ENCODE measurements at places on chromosomes 1 and 21.

- no peak for DNase-seq
These were observed 37.3 kb upstream of the KHDRBS1 start for GRCh38 chr1:31976401-31976800.

- DNase-seq, result no peak
These were observed 97.3 kb upstream of the BEND5 start for GRCh38 chr1:48873944-48874343.

DNA sequence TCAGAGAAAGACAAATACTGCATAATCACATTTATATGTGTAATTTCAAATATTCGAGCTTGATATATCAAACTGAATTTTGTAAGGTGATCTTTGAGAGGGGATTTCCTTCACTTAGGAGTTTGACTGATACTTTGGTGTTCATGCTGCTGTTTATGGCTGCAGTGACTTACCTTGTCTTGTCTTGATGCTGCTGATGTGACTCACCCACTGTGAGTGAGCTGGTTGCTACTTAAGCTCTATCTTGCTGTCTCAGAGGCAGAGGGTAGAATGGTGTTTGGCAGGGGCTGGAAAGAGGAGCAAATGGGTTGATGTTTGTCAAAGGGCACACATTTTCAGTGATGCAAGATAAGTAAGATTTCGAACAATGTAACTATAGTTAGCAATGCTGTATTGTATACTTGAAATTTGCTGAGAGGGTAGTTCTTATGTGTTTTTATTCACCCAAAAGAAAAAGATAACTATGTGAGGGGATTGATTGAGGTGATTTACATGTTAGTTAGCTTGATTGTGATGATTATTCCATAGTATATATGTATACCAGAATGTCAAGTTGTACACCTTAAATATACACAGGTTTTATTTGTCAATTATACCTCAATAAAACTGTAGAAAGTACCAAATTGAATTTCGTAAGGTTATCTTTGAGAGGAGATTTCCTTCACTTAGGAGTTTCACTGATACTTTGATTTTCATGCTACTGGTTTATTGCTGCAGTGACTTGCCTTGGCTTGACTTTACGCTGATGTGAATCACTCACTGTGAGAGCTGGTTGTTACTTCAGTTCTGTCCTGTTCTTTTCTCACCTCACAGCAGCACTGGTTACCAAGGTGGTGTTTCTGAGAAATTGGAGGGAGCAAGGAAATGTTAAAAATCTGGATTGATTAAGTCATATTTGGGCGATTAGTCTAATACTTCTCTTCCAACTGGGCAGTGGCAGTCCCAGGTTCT, 94.5 kb upstream of the SLC5A9 start:
- no peak for DNase-seq

DNA sequence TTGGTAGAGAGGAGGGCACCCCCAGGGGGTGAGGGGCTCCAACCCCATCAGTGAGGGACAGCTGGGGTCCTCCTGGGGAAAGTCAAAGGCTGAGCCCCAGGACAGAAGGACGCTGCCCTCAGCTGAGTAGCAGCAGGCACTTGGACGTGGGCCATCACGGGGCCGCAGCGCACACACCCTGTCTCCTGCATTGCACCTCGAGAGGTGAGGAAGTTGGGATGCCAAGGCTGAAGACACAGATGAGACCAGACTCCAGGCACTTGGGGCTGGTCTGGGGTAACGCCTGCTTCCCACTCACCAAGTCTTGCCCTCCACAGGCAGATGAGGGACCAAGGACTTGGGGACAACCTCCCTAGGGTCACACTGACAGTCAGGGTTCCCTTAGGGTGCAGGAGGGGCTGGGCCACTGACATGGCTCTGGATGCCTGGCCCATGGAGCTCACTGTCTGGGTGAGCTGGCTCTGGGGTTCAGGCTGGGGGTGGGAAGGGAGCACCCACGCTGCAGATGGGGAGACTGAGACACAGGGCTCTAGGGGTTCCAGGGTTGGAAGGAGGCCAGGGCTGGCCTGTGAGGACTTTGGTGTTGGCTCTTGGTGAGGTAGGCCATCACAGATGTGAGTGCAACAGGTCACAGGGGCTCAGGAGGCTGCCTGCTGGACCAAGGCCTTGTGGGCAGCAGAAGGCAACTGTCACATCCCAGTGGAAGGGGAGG, 16.6 kb upstream of the ZNF678 start:
- DNase-seq, result no peak

DNA sequence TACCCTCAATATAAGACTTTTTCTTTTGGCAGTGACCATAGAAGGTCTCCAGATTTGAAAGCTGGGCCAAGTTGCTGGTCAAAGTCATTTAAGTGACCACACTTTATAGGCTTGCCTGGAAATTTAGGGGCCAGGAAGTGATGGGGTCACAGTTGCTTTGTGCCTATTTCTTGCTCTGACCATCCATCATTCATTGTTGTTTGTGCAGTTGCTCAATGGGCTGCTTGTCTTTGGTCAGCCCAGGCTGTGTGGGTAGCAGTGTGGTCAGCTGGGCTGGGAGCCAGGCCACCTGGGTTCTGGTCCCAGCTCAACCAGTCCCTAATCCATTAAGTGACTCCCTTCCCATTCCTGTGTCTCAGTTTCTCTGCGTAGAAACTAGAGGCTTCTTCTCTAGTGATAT, 2.1 kb upstream of the OTUD7B start:
- no peak for DNase-seq

DNA sequence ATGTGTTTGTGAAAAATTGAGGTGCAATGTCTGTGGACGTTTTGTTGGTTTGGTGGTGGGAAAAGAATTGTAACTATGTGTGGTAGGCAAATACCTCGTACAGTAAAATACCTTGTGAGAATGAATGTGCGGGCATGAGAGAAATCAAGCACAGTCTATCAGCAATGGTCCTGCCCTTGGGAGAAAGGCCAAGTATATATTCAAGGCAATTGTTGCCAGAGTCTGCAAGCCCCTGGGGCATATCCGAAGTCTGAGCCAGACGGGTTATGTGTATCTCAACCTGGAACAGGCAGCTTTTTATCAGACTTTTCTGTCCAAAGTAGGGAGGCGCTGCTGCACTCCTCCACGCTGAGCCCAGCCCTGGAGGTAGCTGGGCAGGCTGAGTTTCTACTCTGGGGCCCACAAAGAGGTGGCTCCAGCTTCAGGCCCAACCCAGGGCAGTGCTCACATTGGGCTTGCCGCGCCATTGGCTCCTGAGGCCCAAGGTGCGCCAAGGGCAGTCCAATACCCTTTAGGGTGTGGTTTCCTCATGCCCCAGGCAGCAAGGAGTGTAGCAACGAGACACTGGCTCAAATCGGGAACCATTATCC, 9.4 kb upstream of the GNL2 start:
- no peak for DNase-seq

DNA sequence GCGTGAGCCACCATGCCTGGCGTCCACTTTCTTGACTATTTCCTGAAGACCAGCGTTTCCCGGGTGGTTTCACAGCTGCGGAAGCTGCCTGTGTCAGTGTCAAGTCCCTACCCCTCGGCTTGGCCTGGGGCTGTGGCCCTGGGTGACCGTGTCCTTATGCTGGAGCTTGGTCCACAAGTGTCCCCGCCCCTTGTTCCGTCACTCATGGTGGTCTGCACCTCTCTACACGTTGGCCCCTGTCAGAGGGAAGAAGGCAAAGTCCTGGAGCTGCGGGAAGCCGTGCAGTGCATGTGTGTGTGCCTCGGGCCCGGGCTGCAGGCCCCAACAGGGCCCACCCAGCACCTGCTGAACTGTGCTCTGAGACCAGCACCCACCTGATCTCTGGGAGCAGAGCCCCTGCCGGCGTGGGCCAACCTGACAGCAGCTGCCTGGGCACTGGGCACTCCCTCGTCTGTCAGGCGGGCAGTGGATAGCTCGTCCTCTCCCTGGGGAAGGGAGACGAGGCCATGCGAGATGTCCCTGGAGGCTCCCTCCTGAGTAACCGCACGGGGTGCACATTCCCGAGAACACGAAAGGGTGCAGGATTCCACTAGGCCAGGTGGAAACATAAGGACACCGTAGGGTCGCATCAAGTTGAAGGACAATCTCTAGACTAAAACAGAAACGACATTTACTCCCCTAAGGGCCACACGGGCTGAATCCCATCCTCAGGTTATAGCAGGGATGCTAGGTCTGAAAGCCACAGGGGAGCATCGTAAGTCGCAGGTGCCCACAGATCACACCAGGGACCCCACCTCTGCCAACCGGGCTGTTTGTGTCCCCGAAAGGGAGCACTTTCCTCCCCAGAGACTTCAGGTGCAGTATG, 2.4 kb upstream of the C1orf159 start:
- no peak for DNase-seq

DNA sequence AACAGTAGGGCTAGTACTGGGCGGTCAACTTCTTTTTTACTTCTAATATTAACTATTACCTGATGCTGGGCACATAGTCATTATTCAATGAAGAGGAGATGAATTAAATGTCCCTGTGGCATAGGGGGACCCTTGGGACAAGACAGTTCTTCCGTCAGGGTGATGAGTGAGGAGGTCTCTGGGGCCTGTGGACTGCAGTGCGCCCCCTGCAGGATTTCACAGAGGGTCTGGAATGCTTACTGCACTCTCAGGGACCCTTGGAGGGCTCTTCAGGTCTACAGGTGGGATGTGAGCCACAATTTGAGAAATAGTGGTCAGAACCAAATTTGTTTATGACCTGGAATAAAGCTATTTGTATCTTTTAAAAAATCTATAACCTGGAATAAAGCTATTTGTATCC, 149.4 kb downstream of the FAM78B start:
- DNase-seq, result no peak

- peak; percentile 61 for DNase-seq
These were observed 64.2 kb downstream of the TCP10L start for GRCh38 chr21:32520875-32521735.

DNA sequence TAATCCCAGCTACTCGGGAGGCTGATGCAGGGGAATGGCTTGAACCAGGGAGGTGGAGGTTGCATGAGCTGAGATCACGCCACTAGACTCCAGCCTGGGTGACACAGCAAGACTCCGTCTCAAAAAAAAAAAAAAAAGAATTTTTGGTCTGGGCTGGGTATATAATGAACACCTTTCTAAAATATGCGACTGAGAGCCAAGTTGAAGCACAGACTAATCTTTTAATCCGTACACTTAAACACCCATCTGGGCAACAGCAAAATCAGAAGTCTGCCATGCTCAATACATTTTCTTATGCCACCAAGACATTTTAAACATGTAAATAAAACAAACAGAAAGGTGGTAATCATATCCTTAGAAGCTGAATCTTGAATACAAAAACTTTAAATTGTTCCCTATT, 31.6 kb upstream of the ABCB10 start:
- DNase-seq, result no peak

GRCh38 chr1:167627865-167628641, 2.0 kb upstream of the RCSD1 start:
- no peak for DNase-seq

GRCh38 chr1:11334261-11334804, 61.3 kb downstream of the UBIAD1 start:
- no peak for DNase-seq

GRCh38 chr1:222105393-222105737, 363.5 kb upstream of the DUSP10 start:
- DNase-seq, result no peak

- peak; percentile 11 for DNase-seq
These were observed 18.4 kb downstream of the CCT3 start for GRCh38 chr1:156319664-156320063.
